ENCODE measurements at places on chromosomes 4 and X.

DNA sequence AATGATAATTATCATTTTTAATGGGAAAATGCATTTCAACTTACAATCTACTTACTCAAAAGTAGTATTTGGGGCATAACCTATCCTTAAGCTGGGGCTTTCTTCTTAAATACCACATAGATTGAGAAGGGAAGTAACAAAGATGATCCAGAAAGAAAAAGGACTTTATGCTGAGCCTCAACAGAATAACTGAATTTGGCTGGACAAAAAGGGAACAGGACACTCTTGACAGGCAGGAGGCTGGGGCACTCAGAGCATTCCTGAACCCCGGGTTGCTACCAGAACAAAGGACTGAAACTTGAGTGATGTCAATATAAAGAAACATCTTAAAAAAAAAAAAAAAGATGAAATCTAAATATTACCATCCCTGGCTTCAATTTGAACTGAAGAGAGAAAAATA, 23.9 kb downstream of the RELL1 start:
- DNase-seq = no peak

- DNase-seq = no peak
Observed at GRCh38 chr4:65337371-65337770, 332.9 kb downstream of the EPHA5 start.

- no peak for DNase-seq
Observed at GRCh38 chrX:119442286-119442685, 26.0 kb upstream of the SLC25A5 start.

GRCh38 chr4:164571593-164572390, 182.1 kb upstream of the SMIM31 start:
- no peak for DNase-seq

GRCh38 chrX:9110808-9111207, 76.9 kb upstream of the FAM9B start:
- DNase-seq = no peak

Data from NCI-H526 (cell line).